ENCODE measurements at places on chromosomes 7 and 10. TPM values are rescaled to one million over a fixed set of nuclear protein-coding genes. Genes with fewer than 3 reads are reported as not detected.

- no peak for DNase-seq
These were observed 5.2 kb downstream of the CCNY start for GRCh38 chr10:35341521-35341920.

DNA sequence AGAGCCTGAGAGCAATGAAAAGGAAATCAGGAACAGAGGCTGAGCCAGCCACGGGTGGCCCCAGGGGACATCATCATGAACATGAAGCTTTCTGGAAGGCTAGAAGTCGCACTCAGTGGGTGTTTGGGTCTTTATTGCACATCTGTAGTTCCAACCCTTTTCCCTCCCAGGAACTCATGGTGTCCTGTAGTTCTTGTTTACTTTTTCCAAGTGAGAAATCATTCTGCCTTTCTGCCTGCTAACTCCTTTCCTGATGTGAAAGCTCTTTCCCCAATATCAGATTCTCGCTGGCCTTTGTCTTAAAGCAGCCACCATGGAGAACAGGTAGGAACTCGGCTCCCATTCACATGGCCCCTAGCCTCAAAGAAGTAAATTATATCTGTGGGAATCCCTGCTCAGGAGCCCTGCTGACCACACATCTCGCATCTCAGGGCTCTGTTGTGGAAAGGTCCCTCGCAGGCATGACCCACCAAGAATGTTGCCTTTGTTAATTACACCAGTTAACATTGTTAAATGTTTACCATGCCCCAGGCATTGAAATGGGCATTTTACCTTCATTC lies 542.7 kb downstream of the TNS3 start:
- DNase-seq: no peak

DNA sequence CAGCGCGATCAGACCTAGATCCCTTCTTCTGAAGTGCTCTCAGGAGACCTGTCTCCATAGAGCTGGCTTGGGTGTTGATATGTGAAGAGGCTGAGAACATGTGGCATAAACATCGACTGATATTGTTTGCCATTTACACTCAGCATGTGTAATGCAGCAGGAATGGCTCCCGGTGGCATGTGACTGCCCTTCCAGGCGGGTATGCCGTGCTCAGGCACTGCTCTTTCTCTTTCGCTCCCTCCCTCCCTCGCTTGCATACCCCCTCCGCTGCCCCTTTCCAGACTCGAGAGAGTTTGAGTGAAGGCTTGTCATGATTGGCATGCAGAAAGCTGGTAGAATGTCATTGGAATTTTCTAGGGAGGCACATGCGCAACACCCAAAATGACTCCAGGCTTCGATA lies 107.3 kb upstream of the PDCD4 start:
- peak; percentile 48 for DNase-seq

- DNase-seq: no peak
These were observed 75.3 kb upstream of the PTN start for GRCh38 chr7:137418841-137419240.

- no peak for DNase-seq
These were observed 63.1 kb downstream of the TFAM start for GRCh38 chr10:58448121-58448935.

GRCh38 chr7:92331508-92331907 lies 85.7 kb downstream of the ANKIB1 start:
- no peak for DNase-seq

DNA sequence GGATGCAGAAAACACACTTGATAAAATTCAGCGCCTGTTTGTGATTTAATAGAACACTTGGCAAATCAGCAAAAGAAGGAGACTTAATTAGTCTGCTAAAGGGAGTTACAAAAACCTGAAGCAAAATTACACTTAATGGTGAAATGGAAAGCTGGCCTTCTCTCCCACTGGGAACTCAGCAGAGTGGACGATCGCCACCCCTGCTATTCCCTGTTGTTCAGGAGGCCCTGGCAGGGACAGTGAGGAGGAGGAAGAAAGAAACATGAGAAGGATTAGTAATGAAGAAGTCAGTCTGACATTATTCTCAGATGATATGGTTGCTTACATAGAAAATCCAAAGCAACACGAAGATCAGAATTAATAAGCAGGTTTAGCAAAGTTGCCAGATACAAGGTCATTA lies 5.6 kb upstream of the KNDC1 start:
- peak; percentile 65 for DNase-seq

DNA sequence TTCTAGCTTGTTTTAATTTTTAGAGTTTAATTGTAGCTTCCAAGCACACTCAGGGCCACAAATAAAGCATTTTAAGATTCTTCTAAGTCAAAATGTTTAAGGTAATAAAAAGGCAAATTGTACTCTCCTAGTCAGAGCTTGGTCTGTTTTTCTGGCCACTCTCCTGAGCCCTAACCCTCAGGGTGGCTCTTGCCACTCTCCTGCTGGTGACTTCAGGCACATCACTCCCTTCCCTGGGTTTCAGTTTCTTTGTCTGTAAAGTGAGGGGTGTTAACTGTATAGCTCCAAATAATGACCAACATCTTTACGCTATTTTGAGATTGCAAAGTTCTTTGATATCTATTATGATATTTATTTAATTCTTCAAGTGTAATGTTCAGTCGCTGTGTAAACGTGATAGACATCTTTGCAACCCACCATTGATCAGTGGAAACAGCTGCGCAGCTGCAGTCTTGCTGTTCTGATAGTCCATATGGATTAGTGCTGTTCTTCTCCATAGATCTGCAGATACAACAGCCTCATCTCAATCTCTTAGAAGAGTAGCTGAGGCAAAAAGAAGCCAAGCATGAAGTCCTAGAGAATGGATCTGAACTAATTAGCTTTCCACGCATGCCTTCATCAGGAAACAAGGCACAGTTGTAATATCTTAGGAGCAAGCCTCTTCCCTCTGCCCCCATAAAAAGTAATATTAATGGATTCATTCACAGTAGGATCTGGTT lies 189.9 kb downstream of the PLPP4 start:
- no peak for DNase-seq

- DNase-seq: no peak
These were observed 65.2 kb upstream of the OGDHL start for GRCh38 chr10:49827297-49827696.

GRCh38 chr7:129657363-129657762 lies 45.8 kb downstream of the NRF1 start:
- no peak for DNase-seq

GRCh38 chr10:42996588-42996987 lies 80.3 kb upstream of the RET start:
- peak; percentile 63 for DNase-seq

DNA sequence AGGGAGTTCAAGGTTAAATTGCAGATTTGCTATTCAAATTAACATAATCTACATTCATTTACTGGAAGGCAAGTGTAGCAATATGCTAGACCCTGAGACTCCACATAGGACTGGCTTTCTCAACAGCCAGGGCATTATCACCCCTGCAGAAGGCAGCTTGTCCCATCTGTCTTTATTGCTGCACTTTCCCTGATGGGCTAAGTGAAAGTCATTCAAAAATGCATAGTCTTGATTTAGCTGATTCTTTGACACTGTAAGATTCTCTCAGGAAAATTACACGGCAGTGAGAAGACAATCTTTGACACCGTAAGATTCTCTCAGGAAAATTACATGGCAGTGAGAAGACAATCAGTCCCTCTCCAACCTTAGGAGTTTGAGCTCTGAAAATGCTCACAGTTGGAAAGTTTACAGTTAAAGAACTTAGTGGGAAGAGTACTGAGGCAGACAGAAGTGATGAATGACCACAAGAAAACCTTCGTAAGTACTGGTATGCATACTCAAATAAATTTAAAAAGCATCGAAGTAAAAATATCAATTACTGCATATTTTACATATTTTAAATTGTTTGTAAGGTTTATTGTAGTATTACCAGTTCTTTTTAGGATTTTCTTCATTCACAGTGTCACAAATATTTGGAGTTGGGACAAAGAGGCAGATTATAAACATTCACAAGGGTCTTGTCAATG lies 88.9 kb downstream of the RAPGEF5 start:
- DNase-seq: no peak

- no peak for DNase-seq
These were observed 166.9 kb downstream of the SEMA3A start for GRCh38 chr7:84027678-84028077.

GRCh38 chr10:48491392-48492139 lies 113.3 kb downstream of the ARHGAP22 start:
- DNase-seq: no peak

DNA sequence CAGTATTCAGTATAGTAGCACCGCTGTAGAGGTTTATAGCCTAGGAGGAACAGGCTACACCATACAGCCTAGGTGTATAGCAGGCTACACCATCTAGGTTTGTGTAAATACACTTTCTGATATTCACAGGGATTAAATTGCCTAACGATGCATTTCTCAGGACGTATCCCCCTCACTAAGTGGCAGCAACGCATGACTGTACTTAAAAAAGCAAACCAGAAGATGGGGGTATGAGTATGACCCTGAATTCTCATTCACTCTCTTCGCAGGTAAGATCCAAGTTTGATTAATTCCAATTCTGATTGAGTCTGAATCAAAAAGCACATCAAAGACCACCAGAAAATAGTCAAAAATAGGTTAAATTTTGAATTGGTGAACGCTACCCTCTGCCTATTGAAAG lies 972 bp downstream of the ORC5 start:
- no peak for DNase-seq

GRCh38 chr7:37282093-37282444 lies 166.6 kb downstream of the ELMO1 start:
- no peak for DNase-seq

- no peak for DNase-seq
These were observed 587.6 kb upstream of the NRP1 start for GRCh38 chr10:33921970-33922605.

- DNase-seq: no peak
These were observed 30.1 kb upstream of the DNAAF5 start for GRCh38 chr7:696426-696811.

DNA sequence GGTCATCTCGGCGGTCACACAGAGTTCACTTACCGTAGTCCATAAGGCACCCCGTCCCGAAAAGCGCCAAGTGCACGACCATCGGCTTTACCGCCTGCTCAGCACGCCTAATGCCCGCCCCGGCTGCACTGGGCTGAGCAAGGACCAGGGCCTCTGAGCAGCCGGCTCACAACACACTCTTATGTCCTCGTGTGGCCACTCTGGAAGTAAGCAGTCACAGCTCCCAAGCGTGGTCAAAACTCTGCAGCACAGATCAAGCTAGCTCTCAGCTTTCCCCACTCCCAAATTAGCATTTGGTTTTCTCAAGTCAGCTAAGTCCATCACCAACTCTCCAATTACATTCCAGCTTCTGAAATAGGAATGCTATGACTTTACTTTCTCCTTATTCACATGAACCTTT lies 57.7 kb downstream of the MAD1L1 start:
- no peak for DNase-seq

DNA sequence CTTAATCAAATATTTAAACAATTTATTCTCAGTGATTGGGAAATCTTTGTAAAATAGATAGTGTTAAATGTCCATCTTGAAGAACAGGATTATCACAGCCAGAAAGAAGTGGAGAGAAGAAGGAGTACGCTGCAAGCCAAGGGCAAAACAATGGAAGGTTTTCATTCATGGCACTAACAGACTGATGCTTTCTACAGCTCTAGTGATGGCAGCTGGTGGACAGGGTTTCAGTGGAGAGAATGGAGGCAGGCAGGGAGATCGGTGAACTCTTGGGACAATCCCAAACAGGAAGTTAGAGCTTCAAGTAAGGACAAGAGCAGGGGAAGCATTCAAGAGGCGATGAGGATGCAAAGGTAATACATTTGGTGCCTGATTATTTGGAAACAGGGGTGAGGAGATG lies 207.0 kb downstream of the JAZF1 start:
- no peak for DNase-seq

DNA sequence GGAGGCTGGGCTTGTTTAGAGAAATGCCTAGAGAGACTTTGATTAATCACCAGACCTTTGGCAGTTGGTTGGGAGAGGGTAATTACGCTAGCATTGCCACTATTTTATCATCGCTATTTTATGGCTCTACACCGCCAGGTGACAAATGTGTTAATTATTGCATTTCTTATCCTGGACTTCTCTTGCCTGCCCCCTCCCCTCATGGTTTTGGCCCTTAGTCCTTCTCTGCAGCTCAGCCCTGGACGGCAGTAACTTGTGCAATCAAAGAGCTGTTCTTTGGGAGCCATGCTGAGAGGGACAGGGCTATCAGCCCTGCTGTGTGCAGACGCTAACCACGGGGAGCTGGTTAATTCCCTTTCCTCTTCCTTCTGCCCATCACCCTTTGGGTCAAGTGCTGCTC lies 585.0 kb downstream of the AUTS2 start:
- no peak for DNase-seq

- DNase-seq: no peak
These were observed 4.8 kb upstream of the RET start for GRCh38 chr10:43071865-43072650.

CYP26C1 gene
- total RNA-seq: not detected

FGF8 gene
- total RNA-seq: not detected

PLXDC2 gene
- total RNA-seq: 113 TPM

CCL26 gene
- 0.79 TPM for total RNA-seq

CALML3 gene
- total RNA-seq: 66.2 TPM

TMEM196 gene
- total RNA-seq: not detected

ADAM8 gene
- total RNA-seq: 5.9 TPM

PITRM1 gene
- total RNA-seq: 62.8 TPM

GFRA1 gene
- 44.5 TPM for total RNA-seq

ANKMY2 gene
- 14.5 TPM for total RNA-seq

NPY gene
- total RNA-seq: 10.9 TPM

All from lower leg skin (tissue), 4 donors.